ENCODE measurements at places on chromosomes 11 and 22. TPM values are rescaled to one million over a fixed set of nuclear protein-coding genes. Genes with fewer than 3 reads are reported as not detected.

The SLC17A6 gene
- not detected for total RNA-seq

The XKR3 gene
- 0.15 TPM for total RNA-seq

The MS4A13 gene
- not detected for total RNA-seq

The MRGPRX3 gene
- not detected for total RNA-seq

The OR52E8 gene
- not detected for total RNA-seq
